ENCODE measurements at places on chromosomes 13 and 19.

DNA sequence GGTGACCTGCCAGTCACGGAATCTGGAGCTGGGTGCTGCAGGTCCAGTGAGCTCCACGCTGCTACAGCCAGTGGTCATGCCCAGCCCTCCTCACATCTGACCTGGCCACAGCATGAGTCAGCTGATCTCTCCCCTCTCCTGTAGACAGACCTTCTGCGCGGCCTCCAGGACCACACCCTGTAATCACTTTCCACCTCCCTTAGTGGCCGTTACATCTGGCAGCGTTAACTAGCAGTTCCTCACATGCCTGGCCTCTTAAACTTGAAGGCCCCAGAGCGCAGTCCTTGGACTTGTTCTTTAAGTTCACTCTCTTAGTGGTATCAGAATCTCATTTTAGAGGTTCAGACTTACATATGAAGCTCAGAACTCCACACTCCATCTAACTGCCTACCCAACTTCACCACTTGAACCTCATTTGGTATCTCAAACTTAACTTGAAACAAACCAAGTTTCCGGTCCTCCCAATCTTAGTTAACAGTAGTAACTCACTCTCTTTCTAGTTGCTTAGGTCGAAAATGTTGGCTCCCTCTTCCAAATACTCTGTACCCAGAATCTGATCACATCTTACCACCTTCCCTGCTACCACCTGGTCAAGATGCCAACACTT lies 22.7 kb downstream of the MIPEP start:
- DNase-seq: no peak

GRCh38 chr19:46745521-46746280 lies at the start of gene FKRP:
Gene FKRP (plus strand): TSS chr19:46746057. CDS start chr19:46755451, 9,394 bp downstream.
- DNase-seq: no peak

DNA sequence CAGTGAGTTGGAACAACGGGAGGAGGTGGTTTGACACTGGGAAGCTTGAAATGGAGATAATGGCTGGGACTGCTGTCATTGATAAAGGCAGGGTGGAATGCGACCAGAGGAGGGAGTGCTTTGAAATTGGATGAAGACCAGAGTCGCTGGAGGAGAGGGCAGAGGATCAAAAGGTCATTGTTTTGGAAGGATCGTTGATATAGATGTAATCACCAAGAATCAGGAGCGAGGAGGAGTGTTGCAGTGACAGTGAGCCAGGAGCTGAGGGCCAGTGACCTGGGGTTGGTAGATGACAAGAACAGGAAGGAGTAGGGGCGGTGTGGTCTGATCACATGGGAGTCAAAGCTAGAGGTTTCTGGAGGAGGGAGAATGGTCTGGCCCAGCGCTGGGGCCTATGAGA lies 25.3 kb downstream of the TM9SF2 start:
- DNase-seq: no peak

DNA sequence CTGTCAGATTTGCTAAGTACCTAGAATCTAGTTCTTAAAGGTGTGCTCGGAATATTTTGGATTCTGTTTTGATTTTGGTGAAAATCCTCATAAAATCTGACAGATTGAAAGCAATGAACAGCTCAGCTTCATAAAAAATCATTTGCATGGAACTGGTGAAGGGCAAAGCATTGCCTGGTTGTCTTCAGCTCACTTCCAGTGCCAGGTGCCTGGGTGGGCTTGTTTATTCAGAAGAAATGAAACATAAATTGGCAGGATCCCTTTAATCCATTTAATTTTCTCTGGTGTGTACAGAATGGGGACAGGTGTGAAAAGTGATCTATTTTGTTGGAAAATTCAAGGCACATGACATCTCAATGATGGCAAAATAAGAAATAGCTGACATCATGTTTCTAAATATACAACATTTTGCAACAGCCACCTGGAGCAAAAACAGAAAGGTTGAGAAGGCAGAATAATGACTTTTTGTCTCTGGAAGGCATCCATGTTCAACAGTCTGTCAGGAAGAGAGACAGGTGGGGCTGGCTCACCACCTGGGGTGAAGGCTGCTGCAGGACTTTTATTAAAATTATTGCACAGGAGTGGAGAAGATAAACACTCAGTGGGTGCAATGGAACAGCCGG lies 52.2 kb downstream of the RFC3 start:
- no peak for DNase-seq

DNA sequence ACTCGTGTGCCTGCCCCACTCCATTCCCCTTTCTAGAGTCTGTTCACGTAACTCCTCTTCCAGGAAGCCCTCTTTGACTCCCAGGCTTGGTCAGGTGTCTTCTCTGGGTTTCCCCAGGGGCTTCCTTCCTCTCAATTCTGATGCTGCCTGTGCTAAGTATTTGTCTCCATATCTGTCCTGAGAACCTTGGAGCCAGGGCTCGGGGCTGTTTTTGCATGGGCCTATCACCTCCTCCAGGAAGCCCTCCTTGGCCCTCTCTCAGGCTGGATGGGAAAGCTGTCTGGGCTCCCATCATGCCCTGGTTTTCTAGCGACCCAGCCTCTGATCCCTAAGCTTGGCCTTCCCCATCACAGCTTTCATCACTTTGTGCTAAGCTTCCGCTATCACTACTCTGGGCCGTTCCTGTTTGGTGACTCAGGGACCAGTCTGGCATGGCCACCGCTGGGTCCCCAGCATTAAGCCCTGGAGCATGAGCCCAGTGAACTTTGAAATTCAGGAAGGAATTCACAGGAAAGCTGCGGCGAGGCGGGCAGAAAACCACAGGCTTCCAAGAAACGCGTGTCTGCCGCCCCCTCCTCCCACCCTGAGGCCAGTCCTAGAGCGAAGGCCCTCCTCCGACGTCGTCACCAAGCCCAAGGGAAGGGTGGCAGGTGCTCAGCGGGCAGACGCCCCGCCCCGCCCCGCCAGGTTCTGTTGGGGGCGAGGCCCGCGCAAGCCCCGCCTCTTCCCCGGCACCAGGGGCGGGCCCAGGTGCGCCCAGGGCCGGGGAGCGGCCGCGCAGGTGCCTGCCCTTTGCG lies 486 bp upstream of the SPINT2 start:
- peak; percentile 39 for DNase-seq

DNA sequence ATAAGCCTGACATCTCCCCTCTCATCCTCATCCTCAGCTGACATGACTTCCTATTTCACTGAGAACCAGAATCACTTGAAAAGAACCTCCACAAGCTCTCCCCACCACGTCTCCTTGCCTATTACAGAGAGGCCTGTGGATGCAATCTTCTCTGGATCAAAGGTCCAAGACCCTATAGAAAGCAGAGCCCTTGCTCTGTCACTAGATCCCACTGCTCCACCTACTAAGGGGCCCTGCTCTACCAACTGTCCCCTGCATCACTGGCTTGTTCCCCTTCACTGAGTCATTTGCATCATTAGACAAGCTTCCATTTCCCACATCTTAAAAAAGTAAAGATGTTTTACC lies 40.8 kb downstream of the RCBTB2 start:
- no peak for DNase-seq

DNA sequence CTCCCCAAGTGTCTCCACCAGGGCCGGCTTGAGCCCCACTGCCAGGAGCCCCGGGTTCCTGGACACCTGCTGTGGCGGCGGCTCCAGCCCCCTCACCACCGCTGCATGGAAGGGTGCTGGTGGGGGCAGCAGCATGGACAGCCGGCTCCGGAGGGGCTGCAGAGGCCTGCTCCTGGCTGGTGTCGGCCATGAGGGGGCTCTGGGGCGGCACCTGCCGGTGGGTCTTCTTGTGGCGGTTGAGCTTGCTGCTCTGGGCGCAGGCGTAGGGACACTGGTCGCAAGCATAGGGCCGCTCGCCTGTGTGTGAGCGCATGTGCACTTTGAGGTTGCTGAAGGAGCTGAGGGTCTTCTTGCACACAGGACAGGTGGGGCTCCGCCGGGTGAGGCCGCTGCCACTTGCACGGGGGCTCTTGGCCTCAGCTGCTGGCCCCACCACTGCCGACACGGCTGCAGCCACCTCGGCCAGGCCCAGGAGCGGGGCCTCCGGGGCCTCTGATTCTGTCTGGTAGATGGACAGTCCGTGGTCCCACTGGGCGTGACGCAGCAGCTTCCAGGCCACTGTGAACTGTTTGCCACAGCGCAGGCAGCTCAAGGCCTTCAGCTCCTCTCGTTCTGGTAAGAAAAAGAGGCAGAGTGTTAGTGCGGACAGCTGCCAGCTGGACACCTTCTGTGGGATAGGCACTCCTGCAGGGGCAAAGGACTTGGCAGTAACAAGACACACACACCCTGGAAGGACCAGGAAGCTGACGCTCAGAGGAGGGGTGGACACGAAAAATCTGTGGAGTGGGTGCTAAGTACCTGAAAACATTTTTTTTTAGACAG lies 4.1 kb downstream of the ZNF296 start:
- no peak for DNase-seq

DNA sequence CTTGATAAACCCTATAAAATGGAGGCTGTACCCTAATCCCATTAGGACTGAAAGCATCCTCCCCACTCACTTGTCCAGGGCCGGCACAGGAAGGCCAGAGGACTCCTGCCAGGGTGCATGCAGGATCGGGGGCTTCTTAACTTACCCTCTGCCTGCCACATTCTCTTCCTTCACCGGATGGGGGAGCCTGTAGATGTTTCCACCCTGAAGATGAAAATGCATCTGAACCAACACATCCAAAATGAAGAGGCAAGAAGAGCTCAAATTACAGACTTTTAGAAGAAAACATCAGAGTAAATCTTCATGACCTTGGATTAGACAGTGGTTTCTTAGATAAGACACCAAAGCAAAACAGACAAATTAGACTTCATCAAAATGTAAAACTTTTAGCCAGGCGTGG lies 25.9 kb upstream of the NAPA start:
- no peak for DNase-seq

DNA sequence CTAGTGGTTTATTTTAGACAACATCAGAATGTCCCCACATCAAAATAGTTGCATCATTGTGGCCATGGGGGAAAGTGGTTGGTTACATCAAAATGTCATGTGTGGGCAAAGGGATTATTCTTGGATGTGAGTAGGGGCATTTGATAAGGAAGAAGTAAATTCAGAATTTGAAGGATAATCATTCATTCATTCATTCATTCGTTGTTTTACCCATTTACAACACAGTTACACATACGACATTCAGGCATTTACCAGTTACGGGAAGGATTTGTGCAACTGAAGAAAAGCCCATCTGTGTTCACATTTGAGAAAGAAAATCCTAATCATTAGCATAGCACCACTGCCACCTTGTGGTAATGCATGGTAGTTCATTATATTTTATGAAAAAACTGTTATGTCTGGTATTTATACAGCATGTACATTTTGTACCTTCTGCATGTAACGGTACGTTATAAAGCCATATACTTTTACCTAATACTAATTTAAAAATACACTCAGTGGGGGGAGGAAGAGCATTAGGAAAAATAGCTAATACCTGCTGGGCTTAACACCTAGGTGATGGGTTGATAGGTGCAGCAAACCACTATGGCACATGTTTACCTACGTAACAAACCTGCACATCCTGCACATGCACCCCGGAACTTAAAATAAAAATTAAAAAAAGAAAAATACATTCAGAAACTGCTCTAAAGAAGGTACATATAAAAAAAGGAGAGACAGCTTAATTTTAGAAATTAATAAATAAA lies 62.1 kb downstream of the DGKH start:
- DNase-seq: peak; percentile 83

DNA sequence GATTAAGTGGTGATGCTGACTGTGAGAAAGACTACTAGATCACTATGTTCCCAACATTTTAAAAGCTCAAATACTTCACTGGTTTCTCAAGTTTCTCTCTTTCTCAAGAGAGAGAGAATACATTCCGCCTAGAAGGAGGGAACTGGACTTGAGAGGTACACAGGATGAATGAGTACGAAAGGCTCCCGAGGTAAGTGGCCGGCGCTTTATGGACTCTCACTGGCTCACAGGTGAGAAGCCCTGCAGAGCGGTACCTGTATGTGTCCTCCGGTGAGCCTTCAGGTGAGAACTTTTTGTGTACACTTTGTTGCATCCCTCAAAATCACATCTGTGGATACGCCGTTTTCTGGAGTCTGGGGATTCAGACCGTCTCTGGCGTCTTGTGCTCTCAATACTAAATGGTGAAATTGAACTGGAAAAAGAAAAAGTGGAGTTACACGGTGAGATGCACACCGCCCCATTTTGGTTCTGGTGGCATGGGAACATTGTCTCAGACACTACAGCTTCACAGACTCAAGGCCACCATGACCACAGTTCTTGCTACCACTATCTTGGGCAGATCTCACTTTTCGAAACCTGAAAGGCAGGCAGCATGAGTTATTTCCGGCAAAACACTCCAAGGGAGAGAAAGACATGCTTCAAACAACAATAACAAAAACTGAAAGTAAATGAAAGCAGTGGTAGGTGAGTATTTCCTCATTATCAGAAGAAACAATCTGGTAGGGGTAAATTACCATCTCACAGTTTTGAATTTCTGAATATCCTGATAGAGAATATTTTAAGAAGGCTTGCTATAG lies 418.9 kb downstream of the KLF12 start:
- no peak for DNase-seq

DNA sequence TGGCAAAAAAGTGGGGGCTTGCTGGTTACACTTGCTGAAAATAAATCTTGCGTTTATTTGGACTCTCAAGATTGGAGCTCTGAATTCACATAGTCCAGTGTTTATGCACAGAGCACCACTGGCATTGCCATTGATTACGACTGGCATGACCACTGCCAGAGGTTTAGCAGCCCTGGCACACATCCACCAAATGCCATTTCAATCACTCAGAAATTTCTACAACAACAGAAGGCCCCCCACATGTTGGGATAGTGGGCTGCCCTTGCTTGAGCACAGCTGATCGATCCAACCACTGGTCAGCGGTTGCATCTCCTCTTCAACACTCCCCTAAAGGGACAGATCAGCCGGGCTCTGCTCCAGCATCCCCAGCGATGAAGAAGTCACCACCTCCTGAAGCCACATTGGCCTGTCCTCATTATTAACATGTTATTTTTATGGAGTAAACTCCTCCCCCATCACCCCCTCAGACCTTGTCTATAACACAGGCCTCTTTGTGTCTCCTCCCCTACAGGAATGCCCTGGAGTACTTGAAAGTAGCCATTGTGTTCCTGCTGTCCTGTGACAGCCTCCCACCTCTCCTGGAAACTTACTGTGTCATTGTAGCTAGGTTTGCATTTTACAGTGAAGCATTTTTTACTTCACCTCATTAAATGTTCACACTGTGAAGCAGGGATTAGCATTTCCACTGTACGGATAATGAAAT lies 51.3 kb downstream of the CDADC1 start:
- DNase-seq: no peak

GRCh38 chr13:97256343-97256783 lies 34.2 kb downstream of the MBNL2 start:
- DNase-seq: peak; percentile 72

- peak; percentile 88 for DNase-seq
Observed at GRCh38 chr19:52722062-52723003, 12.5 kb downstream of the ZNF611 start.

GRCh38 chr13:29458419-29458818 lies 137.1 kb downstream of the SLC7A1 start:
- DNase-seq: no peak

- no peak for DNase-seq
Observed at GRCh38 chr19:6221878-6222746, 57.7 kb downstream of the MLLT1 start.

GRCh38 chr19:3047496-3048189 lies 14.7 kb downstream of the TLE5 start:
- DNase-seq: no peak

GRCh38 chr19:33413868-33414666 lies 40.6 kb downstream of the CEBPG start:
- DNase-seq: no peak
